Spleen (tissue), 13 donors: ENCODE measurements at places on chromosomes 12 and 14.

DNA sequence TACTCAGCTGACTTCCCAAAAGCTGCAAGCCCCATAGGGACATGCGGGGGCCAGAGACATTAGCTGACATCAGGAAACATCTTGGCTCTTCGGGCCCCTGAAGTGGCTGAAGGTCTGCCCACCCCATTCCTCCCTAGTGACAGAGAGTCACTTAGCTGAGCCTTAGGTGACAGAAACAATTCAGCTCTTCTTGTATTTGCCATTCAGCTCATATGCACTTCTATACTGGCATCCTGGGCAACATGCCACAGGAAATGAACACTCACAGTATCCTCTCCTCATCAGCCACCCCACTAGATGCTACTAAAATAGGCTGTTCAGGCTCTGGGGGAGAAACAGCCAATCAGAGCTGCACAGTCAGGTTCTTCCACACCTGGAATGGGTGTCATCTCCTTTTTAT lies 3.4 kb downstream of the DCTN2 start:
- DNase-seq = no peak

DNA sequence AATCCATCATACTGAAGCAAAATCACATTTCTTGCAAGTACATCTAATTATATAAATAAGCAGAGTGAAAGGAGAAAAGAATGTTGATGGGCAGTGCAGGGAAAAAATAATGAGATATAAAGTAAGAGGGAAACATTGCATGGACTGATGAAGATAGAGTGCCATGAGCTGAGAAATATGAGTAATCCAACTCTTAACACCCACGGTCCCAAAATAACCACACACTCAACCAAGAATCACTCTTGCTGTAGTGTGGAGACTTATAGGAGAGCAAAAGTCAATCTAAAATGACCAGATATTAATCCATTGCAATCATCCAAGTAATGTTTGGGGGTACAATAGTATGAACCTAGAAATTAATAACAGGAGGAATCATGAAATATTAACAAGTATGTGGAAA lies 40.2 kb downstream of the MYF5 start:
- DNase-seq = no peak

GRCh38 chr14:106185837-106186233 lies 659.5 kb downstream of the TMEM121 start:
- DNase-seq = peak; percentile 83

DNA sequence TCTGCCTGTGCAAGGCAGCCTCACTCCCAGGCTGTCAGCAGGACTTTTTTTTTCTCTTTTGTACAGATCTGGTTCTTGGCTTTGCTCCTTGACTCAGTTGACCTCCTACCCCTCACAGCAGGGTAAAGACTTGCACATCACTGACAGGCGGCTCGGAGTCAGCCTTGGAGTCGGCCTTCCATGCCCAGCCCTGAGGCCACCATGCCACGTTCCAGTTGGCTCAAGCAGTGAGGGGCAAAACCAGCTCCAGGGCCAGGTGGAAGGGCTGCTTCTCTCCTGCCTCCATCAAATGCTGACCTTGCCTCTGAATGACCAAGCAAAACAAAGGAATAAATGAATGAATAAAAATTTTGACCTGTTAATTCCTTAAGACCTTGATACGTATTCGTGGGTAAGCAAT lies 27.6 kb downstream of the JAG2 start:
- DNase-seq = peak; percentile 41

GRCh38 chr12:122244565-122245371 lies 18.9 kb upstream of the DIABLO start:
- DNase-seq = no peak
